Stimulated activated CD4-positive, alpha-beta T cell treated with anti-CD3 and anti-CD28 coated beads, Interleukin-2, amount 100 ng/mL, for 4 hours (primary cell): ENCODE measurements at places on chromosomes 5 and 9.

- DNase-seq = no peak
Observed at GRCh38 chr5:142613271-142613671, 72.6 kb downstream of the FGF1 start.

GRCh38 chr5:159975462-159976019, 33.4 kb upstream of the TTC1 start:
- no peak for DNase-seq

DNA sequence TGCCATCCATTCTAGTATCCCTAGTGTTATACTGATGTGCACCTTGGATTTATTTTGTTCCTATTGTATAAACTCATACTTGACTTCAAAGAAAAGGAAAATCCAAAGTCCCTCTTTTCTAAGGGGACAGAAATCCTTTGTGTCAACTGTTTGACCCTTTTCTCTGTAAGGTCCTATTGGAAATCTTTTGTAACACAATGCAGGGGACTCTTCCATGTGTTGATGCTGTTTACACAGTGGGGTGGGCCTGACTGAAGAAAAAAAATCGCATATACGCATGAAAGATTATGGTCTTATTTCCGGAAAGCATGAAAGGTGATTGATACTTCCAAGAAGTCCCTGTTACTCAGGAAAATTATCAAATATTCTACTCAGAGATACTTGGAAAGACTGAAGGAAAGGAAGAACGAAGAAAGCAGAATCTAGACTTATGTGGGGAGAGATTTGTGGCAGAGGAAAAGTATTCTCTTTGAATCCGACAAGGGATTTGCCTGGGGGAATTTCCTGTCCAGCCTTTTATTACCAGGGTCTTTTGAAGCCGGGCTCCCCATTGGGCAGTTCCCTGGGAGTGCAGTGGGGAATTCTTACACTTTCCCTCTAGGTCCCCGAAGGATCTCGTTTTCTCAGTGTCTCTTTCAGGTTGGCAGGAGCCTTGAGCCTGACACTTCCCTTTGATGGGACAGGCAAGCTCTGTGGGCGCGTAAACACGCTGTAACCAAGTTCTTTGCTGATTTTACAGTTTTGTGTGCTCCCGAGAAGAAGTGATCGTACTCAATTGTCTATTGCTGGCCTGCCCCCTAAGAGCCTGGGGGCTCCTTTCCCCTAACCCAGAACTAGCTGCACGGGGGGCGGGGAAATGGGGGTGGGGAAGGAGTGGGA, 779 bp upstream of the VCAN start:
- no peak for DNase-seq

DNA sequence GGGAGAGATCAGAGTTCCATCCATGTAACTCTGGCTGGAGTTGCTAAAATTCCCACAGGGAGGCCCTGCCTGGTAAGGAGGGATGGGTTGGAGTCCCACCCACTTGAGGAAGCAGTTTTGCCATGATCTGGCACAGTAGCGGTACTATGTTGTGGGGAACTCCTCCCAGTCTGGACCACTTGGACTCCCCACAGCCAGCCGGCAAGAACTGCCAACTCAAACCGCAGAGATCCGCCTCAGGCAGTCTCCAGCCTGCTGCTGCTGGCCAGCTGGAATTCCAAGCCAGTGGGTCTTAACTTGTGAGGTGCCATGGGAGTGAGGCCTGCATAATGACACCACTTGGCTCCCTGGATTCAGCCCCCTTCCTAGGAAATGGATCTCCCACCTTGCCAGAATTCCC, 151.9 kb downstream of the NDUFS4 start:
- no peak for DNase-seq

GRCh38 chr9:127815512-127816361, 13.1 kb downstream of the FPGS start:
- DNase-seq = no peak

DNA sequence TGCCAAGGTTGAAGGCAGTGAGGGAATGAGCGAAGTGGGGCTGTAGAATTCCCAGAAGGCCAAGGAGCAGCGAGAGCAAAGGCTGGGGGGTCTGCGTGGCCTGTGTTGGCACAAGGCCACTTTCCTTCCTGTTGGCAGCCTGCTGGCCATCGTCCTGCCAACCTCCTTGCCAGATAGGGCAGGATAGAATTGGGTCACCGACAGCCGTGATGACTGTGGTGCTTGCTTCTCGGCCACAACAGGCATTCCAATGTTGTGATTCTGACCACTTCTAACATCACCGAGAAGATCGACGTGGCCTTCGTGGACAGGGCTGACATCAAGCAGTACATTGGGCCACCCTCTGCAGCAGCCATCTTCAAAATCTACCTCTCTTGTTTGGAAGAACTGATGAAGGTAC, 18.9 kb downstream of the TRIP13 start:
- DNase-seq = no peak

DNA sequence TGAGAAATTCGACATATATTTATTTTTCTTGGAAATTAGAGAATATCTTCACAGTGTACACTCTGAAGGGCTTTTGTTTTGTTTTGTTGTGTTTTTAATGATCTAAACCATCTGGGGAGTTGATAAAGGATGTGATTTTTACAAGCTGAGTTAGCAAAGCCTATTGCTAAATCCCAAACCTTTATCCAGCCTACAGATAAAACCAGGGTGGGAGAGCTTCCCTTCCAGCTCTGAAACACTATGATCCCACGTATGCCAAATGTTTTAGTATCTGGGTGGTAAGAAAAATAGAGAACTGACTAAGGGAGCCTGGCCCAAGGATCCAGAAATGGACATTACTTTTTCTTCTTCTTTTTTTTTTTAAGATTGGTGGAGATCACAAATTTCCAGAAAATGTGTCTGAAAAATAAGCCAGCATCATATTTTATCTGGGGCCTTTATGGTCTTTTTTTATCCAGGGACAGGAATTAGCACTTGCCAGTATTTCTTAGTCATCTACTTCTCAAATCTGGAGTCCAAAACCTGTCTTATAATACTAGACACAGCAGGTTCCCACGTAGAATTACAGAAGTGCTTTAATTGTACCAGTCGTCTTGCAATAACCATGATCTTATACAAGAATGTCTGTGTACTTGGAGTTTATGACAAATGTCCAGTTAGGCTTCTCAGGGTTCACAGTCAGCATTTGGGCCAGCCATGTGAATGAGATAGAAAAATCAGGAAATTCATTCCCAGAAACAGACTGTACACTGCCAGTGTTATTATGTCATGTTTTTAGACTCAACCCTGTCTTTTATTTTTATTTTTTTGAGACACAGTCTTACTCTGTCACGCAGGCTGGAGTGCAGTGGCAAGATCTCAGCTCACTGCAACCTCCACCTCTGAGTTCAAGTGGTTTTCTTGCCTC, 290.8 kb upstream of the MPDZ start:
- no peak for DNase-seq

DNA sequence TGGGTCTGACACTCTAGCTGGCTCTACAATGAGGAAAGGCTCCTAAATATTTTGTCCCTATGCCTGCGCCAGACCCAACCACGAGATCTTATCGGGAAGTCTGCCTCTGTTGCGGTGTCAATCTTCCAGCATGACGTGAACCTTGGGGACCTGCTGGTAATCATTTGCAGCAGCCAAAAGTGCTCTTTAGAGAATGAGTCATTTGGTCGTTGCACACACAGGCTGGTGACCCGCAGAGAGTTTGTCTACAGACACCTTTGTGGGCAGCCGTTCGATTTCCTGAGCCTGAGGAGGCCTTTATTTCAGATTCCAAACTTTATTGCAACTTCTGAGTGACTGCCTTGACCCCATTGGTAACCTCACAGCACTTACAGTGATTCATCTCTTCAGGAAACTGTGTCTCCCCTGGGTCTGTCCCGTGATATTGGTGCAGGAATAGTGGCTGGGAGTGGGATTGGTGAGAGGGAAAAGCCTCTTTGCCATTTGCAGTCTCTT, 326.1 kb downstream of the NSG2 start:
- DNase-seq = no peak

DNA sequence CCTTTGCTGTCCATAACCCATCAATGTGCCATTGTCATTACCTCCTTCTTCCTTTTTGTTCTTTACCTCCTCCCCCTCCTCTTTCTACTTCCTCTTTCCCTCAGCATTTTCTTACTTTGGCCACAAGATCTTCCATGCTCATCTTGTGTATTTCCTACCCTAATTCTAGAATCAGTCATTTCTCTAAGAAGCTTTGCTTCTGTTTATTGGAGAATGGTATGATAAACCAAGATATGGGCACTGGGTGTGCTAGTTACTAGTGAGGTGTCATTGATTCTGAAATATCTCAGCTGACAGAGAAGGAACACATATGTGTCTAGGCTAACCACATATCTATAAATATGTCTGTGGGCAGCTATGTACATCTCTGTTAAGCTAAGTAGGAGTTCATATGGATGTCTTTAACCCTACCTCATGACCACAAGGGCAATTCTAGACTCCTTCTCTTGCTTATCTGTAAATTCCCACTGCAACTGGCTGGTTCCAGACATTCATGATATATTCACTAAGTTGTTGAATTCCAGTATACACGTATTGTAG, 2051.3 kb upstream of the CDH9 start:
- no peak for DNase-seq

GRCh38 chr5:155504606-155505005, 491.1 kb downstream of the KIF4B start:
- DNase-seq = no peak

- peak; percentile 52 for DNase-seq
Observed at GRCh38 chr9:100437860-100438805, 11.2 kb downstream of the MSANTD3 start.

DNA sequence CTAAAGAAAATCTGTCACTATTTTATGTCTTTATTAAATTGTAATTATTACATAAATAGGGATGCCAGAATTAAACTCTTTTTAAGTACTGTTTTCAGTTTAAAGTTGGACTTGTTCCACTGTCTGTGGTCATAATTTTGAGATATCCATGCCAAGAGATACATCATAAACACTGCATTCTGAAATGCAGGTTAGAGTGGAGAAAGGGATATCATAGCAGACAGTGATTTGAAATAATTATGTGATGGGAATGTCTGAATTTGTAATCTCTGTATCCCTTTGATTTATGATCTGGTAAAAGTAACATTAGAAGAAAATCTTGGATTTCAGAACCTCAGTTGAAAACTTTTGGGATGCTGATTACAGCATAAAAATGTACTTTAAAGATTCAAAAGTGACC, 222.1 kb downstream of the GOLPH3 start:
- DNase-seq = no peak

DNA sequence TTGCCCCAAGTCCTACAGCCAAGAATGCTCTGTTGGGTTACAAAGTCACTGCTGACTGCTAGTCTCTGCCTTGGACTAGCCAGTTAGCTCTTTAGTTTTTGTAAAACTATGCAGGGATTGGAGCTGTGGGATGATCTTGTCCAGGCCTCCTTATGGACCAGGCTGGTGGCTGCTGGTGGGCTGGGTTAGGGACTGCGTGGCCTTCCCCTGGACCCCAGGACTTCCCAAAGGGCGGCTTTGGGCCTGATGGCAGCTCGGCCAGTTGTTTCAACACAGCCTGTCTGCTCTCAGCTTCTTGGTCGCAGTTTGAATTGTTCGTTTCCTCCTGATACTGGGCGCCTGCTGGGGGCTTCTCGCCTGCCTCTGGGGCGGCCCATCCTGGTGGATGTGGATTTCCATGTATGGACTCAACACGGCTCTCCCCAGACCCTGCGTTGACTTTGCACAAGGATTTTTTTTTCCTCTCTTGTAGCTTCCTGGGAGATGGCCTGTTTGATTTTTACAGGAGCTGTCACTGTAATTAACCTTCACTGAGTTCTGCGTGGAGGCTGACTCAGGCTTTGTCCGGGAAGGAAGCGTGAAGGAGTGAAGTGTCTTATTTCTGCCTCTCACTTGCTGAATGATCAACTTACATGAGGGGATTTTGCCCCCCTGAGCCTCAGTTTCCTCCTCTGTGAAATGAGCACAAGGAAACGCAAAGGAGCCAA, 91.9 kb upstream of the NEURL1B start:
- no peak for DNase-seq

- no peak for DNase-seq
Observed at GRCh38 chr9:34419716-34420504, 38.5 kb downstream of the FAM219A start.

DNA sequence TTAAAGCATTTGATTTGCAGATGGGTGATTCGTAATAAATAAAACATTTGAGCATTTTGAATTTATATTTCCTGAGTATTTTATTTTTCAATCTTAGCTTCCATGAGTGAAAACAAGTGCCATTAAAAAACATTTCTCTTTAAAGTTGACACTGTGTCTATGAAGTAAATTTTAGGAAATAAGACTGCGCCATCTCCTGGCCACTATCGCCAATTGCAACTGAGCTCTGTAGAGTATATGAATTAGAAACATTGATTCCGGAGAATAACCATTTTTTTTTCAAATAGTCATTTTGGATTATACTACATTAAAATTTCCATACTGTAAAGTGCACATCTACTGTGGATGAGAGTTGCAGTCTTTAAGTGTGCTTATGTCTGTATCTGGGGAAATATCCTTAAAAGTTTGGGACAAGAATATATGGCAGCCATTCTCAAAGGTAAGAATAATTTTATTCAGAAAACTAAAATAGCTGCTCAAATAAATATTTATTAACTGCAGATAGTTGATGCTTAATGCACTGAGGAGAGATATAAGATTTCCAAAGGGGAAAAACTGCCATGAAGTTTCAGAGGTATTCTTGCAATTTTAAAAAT, 5.9 kb downstream of the DMRTA1 start:
- DNase-seq = peak; percentile 18

DNA sequence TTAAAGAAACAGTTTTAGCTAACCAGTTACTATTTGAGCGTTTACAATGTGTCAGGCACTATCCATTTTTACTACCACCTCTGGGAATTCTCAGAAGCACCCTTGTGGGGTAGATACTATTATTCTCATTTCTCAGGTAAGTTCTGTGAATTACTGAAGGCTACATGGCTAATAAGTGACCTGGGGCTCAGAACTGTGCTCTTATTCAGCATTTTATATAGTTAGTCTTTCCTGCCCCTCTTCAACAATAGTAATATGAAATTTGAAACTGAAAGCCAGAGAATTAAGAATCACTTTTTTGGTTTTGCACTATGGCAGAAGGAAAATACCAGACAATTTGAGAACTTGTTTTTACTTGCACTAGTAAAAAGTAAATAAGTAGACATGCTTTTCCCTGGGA, 11.8 kb downstream of the ELL2 start:
- DNase-seq = no peak

GRCh38 chr9:105344283-105344682, 99.8 kb downstream of the SLC44A1 start:
- DNase-seq = no peak

GRCh38 chr5:159642379-159642778, 273.9 kb upstream of the ADRA1B start:
- no peak for DNase-seq

DNA sequence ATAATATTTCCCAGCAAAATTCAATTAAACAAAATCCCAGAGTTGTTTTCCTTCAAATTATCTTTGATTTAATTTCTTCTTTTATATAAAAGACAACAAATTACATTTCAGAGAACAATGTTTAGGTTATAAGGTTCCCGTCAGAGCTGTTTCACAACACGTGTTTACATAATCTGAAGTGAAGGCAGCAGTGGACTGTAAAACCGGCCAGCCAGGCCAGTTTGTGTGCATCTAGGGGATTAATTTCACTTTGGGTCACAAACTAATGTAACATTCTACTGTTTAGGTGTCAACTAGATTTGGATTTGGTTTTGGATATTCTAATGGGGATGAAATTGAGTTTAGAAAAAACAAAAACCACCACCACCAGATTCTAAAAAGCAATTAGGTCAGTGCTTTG, 86.5 kb upstream of the PLPP1 start:
- no peak for DNase-seq
